ENCODE measurements at places on chromosomes 16 and 17. TPM values are rescaled to one million over a fixed set of nuclear protein-coding genes. Genes with fewer than 3 reads are reported as not detected.

Gene GRAP
- 3.9 TPM for polyA plus RNA-seq

Gene CALB2
- not detected for polyA plus RNA-seq

Gene ZSCAN10
- 0.29 TPM for polyA plus RNA-seq

Gene SLC9A5
- 0.37 TPM for polyA plus RNA-seq

Gene ZDHHC1
- 17.5 TPM for polyA plus RNA-seq

Gene PDILT
- not detected for polyA plus RNA-seq

Gene G6PC1
- polyA plus RNA-seq: not detected

Gene MLYCD
- polyA plus RNA-seq: 2.4 TPM

Gene PLA2G10
- not detected for polyA plus RNA-seq

Gene NME2
- 307 TPM for polyA plus RNA-seq

Gene SDR42E2
- not detected for polyA plus RNA-seq

Gene GAS7
- polyA plus RNA-seq: 53.1 TPM

Gene C17orf107
- 5.1 TPM for polyA plus RNA-seq

Gene SLC47A1
- polyA plus RNA-seq: 2.0 TPM

Gene RAP1GAP2
- 1.5 TPM for polyA plus RNA-seq

Gene TP53TG3C
- polyA plus RNA-seq: not detected

Gene P3H4
- 0.16 TPM for polyA plus RNA-seq

Gene CSH2
- polyA plus RNA-seq: not detected

Gene TBC1D3C
- polyA plus RNA-seq: not detected

Gene LRRC37A
- 0.23 TPM for polyA plus RNA-seq

Gene HNF1B
- not detected for polyA plus RNA-seq

Gene MT3
- not detected for polyA plus RNA-seq

All from CD14-positive monocyte (primary cell).